ENCODE measurements at places on chromosomes 2 and 18.

DNA sequence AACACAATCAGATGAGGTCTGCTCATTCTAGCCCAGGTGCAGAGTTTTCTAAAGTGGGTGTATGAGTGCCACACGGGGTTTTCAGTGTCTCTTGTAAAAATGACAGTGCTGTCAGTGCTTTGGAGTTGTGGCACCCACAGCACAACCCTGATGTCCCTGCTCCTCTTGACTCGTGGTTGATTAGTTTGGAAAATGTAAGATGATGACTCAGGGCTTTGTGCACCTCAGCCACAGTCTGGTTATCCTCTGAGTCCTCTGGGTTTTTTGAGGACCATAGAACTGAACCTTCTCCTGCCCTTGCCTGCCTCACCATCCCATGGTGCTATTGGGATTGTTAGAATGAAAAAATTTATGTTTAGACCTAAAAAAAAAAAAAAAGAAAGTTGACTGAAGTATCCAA, 105.6 kb downstream of the MYO1B start:
- DNase-seq: peak; percentile 54

DNA sequence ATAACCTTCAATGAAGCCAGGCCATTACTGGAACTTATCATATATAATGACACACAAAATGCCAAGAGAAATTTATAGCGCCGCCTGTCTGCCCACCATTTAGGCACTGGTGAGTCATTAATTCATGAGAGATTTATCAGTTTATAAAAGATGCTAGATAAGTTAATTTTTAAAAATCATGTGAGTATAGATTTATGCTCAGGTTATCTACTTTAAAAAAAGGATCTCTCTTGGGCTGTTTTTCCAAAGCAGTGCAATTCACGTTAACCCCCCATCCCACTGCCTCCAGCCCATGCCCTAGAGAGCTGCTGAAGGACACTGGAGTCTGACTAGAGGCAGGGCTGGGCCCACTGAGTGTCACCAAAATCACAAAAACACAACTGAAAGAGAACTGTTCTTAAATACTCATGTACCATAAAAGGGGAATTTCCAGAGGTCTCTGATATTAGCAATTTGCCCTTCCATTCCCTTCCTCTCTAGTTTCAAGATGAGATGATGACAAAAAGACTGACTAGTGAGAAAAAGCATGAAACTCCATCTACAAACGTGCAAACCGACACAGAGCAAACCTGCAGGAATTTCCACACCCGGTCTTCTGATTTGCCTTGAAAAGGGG, 160.8 kb downstream of the BCL2 start:
- no peak for DNase-seq

DNA sequence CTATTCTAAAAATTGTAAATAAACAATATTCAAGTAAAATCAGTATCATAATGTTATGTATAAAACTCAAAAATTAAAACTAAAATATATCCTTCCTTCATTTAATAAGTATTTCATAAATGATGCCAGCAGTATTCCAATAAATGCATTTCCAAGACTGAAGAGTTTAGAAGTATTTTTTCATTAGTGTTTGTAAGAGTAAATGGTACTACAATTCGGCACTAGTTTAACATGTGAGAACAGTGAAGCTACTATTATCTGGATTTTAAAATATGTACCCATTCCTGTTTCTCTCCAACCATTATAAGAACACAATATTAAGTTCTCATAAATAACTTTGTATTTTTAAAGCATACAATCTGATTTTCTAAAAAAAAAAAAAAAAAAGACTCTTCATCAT, 3.3 kb downstream of the BAZ2B start:
- no peak for DNase-seq

DNA sequence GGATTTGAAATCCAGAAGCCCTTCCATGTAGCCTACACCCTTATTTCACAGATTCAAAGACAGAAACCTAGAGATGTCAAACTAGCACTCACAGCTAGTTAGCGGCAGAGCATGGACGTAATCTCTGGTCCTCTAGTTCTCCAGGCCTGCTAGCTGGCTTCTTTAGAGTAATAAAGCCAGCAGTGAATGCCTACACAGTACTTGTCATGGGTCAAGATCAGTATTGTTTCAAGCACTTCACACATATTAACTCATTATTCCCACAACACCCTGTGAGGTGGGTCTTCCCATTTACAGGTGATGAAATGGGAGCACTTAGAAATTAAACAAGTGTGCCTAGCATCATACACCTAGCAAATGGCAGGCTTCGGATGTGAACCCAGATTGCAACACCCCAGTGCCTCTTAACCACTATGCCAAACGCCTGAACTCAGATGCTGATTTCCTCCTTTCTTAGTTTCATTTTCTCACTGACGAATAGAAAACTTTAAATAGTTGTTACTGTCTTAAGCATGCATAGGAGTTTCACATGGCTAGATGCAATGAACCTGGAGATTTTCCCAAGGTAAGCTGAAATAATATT, 14.5 kb upstream of the ZBTB14 start:
- DNase-seq: no peak

GRCh38 chr2:160010361-160011145, 51.9 kb downstream of the PLA2R1 start:
- DNase-seq: no peak

DNA sequence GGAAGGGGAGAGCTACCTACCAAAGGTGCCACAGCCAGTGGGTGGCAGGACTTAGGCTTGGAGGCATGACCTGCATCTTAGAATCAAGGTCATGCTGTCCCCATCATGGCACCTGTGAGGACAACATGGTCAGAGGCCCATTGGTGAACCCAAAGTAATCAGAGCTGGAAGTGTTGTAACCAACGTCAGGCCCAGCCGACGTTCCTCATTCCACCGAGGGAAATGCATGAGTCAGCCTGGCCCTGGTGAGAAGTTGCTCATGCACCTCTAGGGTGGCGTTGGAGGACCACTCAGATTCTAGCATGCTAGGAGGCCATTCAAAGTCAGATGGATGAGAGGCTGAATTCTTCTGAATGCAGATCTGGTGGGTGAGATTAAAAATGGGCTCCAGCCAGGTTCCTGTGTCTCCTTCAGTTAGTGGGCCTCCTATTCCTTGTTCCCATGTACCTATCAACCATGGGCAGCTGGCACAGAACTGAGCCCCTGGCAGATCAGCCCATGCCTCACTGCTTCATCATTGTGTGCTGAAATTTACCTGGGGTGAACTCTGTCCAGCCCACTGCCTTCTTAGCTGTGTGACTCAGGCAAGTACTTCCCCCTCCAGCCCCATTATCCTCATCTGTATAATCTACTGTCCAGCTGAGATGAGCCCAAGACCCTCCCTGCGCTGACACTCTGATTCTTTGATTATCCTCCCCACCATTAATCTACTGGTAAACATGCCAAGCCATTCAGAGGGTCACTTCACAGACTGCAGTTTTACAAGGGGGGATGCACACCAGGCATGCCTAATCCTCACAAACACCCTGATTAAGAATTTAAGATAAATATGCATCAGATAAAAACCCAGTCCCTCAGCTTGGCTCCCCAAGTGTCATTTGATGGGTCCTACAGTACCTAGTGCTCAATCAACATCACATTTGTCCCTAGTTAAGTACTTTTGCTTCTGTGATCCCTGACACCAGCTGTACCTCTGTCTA, 14.0 kb downstream of the SLC14A2 start:
- peak; percentile 13 for DNase-seq

DNA sequence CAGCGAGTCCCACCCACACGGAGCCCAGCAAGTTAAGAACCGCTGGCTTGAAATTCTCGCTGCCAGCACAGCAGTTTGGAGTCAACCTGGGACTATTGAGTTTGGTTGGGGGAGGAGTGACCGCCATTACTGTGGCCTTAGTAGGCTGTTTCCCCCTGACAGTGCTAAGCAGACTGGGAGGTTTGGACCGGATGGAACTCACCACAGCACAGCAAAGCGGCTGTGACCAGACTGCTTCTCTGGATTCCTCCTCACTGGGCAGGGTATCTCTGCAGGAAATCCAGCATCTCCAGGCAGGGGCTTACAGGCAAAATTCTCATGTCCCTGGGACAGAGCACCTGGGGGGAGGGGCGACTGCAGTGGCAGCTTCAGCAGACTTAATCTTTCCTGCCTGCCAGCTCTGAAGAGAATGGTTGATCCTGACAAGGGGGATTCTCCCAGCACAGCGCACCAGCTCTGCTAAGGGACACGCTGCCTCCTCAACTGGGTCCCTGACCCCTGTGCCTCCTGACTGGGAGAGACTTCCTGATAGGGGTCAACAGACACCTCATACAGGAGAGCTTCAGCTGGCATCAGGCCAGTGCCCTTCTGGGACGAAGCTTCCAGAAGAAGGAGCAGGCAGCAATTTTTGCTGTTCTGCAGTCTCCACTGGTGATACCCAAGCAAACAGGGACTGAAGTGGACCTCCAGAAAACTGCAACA, 425.4 kb downstream of the NYAP2 start:
- DNase-seq: no peak

DNA sequence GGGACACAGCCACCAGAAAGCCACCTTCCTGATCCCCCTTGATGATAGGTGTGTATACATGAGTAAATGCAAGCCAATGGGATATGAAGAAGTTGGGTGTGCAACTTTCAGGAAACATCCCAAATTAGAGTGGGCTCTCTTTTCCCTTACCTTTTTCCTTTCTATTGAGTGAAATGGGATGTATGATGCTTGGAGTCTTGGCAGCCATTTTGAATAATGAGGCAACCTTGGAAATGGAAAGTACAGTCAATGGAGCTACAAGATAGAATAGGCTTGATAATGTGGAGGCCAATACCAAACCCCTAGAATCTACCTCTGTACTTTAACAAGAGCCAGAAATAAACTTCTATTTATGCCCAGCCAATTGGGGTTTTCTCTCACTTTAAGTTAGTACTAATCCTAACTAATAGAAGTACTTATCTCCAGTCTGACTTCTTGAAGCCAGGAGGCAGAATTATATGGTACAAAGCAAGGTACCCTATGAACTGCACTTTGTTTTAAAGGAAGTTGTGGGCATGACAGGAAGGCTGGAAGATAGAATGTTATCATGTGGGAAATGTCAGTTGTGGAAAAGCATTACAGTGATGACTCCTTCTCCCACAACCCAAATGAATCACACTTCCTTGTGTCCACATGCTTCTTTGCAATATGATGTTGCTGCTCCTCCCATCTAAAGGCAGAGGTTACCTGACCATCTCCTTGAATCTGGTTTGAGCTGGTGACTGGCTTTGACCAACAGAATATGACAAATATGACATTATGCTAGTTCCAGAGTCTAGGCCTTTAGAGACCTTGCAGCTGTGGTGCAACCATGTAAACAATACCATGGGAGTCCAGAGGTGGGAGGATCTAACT, 12.9 kb upstream of the NABP1 start:
- DNase-seq: peak; percentile 35

DNA sequence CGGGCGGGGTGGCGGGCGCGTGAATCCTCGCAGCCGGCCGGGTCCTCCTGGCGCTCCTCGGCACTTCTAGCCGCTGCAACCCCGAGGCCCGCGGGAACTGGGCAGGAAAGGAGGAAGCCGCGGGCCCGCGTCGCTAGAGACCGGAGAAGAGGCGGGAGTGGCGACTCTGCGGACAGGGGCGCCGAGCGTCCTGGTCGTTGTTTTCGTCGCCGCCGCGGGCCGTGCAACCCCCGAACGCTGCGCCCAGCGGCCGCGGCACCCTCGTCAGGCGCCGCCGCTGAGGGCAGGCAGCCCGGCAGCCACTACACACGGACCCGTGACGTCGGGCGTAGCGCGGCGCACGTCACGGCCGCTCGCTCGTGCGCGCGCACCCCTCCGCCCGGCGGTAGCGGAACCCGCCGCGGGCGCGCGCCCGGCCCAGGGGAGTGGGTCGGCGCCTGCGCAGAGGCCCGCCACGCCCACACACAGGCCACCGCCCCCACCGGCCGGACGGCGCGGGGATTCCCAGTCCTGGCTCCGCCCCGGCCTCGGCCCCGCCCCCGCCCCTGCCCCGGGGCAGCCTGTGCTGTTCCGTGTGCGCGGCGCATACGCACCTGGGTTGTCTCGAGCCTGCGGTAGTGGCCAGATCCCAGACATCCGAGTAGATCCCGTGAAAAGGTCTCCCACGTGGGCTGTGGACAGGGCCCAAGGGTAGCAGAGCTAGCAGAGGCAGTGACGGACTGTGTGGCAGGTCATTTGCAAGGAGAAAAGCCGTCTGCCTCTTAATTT, at the start of gene MAP3K2:
Gene MAP3K2 (minus strand): TSS at position 321 of the 768 bp plus-strand sequence. CDS start 44,846 bp downstream, outside the sequence.
- peak; percentile 93 for DNase-seq

- peak; percentile 70 for DNase-seq
These were observed 130.2 kb upstream of the PID1 start for GRCh38 chr2:229401171-229401865.

GRCh38 chr2:214376618-214377285, 34.1 kb upstream of the VWC2L start:
- no peak for DNase-seq

GRCh38 chr18:59142274-59142673, 2.6 kb downstream of the SEC11C start:
- DNase-seq: no peak

DNA sequence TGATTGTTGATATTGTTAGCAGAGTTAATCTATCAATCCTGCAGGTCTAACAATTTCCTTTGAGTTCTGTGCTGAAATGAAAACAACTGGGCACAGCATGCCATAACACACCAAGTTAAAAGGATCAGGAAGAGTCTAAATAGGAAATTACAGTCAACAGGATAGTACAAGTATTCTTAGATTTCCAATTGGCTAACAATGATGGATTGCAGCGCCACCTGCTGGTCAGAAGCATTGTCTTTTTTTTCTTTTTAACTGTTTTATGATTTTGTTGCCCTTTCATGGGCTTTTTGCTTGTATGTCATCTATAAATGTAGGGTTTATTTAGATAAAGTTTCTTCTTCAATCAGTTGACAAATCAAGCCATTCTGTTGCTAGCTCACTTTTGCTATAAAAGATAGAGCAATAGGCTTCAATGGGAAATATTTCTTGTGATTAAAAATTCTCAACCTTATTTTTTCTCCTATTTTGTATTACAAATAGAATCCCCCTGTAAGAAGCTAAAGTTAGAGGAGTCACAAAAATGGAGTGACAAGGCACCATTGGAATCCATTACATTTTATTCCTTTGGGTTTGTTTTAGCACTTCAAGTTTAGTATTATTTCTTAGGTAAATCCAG, 40.8 kb upstream of the RPRM start:
- peak; percentile 36 for DNase-seq

DNA sequence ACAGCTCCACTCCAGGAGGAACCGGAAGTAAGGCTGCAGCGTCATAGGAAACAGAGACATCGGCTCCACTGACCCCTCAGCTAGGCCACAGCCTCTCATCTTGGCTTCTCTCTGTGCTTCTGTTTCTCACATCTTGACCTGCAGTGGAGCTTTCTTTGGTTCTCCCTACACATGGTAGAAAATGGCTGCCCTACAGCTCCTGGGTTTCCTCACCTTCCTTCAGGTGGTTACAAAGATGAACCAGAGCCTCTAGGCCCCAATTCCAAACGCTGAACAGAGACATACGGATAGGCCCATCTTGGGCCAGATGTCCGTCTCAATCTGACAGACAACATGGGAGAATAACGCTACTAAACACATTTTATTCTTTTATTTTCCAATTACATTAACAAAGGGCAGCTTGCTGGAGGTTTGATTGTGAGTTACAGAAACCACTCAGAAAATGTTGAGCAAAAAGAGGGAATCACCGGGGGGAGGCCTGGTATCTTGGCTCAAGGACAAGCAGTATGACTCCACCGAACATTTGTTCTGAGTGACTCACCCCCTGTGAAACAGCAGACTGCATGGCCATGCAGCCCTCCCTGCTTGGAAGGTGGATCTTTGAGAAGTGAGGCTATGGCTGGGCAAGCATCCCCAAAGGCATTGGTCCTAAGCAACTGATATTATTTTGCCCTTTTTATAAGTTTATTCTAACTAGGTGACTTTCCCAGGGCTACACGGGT, 303.5 kb downstream of the CDCA7 start:
- DNase-seq: peak; percentile 95

Data from fibroblast of skin of right quadriceps (primary cell).